ENCODE measurements at places on chromosomes 2 and 18.

GRCh38 chr18:27750923-27751322 lies 426.0 kb downstream of the CDH2 start:
- DNase-seq = no peak

DNA sequence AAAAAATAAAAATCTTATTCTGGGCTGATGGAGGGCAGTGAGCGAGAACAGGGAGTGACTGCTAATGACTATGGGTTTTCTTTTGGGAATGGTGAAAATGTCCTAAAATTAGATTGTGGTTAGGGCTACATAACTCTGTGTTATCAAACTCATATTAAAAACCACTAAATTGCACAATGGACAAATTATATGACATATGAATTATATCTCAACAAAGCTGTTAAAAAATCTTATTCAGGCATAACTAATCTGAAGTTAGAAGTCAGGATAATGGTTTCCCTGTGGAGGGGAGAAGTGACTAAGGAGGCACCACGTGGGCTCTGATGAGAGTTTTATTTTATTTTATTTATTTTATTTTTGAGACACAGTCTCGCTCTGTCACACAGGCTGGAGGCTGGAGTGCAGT lies 32.1 kb upstream of the DPP4 start:
- no peak for DNase-seq

GRCh38 chr2:237158194-237158593 lies 72.5 kb downstream of the COPS8 start:
- no peak for DNase-seq

GRCh38 chr18:22900558-22901238 lies 32.4 kb upstream of the RBBP8 start:
- no peak for DNase-seq

DNA sequence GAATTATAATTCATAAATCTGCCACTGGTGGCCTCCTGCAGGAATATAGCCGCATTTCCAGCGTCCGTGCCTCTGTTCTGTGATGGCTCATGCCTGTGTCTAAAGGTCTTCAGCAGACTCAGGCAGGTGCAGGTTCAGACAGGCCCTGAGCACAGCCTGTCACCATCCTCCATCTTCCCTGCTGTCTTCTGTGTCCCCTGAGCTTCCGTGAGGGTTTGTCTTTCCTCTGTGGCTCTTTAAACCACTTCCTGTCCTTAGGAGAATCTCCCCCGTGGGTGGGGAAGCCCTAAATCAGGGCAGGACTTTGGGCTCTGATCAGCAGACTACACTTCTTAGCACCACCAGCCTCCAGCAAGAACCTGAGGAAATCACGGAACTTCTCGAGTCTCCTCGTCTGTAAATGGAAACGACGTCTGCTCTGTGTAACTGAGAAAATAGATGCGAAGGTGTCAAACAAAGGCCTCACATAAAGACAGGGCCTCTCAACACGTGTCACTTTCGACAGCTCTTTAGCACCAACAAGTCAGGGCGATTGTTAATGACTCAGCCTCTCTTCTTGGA lies 24.1 kb upstream of the NFATC1 start:
- DNase-seq = no peak

GRCh38 chr18:26971409-26971808 lies 105.9 kb upstream of the AQP4 start:
- no peak for DNase-seq

DNA sequence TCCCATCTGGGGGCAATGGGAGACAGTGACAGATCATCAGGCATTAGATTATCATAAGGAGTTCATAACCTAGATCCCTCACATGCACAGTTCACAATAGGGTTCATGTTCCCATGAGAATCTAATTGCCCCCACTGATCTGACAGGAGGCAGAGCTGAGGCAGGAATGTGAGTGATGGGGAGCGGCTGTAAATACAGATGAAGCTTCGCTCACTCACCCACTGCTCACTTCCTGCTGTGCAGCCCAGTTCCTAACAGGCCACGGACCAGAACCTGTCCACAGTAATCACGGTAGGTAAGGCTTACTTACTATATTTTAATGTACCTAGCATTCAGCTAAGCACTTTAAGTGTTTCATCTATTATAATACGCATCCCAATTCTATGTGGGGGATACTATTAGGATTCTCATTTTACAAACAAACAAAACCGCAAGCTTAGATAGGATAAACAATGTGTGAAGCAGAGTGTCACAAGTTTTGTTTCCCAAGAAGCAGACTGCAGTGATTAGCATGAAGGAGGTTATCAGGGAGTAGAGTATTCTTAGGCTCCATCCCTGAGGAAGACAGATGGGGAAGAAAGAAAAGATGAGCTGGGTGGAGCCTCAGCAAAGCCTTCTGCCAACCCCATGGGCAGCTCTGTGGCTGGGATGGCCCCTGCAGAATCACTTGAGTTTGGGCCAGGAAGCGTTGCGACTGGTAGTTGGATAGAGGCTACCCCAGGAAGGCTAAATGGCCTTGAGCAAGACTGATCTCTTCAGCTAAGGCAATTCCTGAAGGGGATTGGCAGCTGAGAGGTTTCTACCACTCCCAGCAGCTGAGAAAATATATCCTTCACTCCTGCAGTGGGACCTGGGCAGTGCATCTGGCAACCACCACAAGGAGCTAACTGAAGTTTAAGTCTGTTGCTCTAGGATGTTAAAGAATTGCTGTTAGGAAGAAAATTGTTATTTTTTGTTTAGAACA lies 133.1 kb downstream of the MREG start:
- DNase-seq = no peak

- no peak for DNase-seq
Measured at GRCh38 chr2:48531141-48531648, 1.2 kb downstream of the STON1 start.

DNA sequence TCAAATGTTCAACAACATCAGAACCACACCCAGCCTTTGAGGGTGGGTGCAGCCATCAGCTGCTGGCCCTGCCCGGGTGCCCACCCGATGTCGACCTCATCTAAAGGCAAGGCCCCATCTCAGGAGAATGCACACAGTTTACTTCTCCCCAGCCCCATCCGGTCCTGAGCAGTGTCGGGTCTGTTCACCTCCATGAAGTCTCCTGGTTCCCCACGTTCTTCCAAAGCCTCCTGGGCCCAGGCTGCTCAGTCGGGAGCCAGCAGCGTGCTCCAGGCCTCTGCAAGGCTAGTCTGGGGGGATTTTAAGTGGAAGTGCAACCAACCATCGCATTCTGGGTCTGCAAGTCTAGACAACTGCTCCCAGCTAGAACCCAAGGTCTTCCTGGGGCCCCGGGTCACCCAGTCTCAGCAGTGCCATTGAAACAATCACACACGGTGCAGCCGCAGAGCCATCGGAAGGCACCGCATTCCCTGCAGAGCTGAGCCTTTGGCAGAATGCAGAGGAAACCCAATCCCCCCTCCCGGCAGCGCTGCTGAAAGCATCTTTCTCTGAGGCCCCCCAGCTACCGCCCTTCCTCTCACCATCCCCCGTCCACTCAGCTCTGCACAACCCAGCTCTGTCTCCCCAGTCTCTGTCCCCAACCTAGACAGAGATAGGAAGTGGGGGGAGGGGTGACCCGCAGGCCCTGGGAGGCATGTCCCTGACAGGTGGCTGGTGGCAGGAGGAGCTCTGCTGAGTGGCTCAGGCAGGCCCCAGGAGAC lies 8.5 kb downstream of the ESPNL start:
- DNase-seq = peak; percentile 54

DNA sequence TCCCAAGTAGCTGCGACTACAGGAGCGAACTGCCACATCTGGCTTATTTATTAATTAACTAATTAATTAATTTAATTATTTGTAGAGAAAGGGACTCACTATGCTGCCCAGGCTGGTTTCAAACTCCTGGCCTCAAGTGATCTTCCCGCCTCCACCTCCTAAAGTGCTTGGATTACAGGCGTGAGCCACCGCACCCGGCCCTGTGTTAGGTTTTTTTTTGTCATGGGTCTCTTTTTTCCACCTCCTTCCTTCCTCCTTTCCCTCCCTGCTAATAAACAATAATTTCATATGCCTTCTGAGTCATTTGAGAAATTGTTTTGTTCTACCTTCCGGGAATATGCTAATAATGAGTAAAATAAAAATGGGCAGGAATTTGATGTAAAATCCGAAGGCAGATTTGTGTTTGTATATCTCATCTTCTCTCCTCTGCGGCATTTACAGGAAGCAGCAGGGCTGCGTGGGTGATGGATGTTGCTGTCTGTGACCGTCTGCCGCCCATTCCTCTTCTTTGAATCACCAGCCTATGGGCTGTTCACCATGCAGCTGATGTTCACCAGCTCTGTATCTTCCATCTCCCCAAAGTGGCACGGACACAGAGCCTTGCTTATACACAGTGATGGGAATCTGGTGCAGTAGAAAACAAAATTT lies 89.9 kb downstream of the ACSL3 start:
- no peak for DNase-seq

DNA sequence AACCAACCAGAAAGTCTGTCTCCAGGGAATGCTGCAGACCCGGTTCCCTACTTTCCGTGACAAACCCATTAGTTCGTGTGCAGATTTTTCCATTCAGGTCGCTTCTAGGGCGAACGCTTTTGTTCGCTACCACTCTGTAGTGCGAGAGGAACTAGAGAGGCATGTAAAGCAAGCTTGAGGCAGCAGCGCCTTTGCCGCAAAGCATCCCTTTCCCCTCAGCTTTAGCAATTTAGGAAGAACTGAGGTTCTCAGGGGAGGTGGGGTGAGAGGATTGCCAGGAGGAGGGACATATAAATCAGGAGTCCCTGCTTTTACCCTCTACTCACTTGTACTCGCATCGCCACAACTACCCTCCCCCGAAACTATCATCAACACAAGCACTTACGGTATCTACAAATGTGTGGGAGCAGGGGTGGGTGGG lies 748 bp upstream of the ZNF804A start:
- peak; percentile 62 for DNase-seq

- DNase-seq = no peak
Measured at GRCh38 chr2:79090693-79091092, 2.9 kb upstream of the REG1B start.

DNA sequence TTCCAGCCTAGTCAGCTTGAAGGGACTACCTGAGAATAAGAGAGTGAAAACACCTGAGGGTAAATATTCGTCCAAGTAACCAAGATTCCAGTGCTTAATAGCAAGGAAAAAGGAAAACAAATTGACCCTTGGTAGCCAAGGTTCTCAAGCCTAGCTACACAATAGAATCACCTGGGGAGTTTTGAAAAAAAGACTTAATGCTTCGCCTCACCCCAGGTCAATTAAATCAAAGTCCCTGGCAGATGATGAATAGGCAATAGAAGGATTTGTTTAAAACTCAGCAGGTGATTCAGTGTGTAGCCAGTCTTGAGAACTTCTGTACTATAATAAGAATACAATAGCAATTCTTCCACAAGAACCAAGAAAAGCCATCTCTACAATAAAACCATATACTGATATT lies 500.2 kb downstream of the XIRP2 start:
- DNase-seq = no peak

DNA sequence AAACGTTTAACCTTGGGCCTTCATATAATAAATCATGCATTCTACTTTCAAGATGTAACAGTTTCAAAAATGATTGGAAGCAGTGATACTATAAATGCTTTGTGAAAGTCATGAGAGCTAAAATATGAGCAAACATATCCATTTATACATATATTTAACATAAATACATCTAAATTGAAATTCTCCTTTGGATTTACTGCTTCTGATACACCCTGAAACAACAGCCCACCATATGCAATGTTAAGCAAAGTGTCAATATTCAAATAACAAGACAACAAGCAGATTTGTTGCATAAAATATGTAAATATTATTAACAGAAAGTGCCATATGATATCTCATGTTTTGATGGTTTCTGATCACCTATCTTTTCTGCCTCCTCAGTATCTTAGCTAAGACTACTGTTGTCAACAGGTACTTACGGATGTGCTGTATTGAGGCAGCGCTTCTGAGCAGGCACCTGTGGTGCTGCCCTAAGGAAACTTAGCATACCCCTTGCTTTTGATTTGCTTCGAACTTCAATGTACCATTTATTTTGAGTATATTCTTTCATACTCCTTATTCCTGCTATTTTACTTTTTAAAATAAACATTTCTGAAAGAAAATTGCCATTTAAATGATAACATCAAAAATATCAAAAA lies 6.1 kb downstream of the FIGN start:
- DNase-seq = no peak

- no peak for DNase-seq
Measured at GRCh38 chr2:32626639-32627221, 1.1 kb upstream of the TTC27 start.

GRCh38 chr2:44342854-44343253 lies 18.4 kb downstream of the PREPL start:
- no peak for DNase-seq

GRCh38 chr2:119700866-119701265 lies 21.9 kb downstream of the TMEM177 start:
- no peak for DNase-seq

GRCh38 chr18:26459884-26460283 lies 88.5 kb downstream of the KCTD1 start:
- no peak for DNase-seq

- DNase-seq = no peak
Measured at GRCh38 chr2:23694058-23695045, 232.6 kb downstream of the ATAD2B start.

DNA sequence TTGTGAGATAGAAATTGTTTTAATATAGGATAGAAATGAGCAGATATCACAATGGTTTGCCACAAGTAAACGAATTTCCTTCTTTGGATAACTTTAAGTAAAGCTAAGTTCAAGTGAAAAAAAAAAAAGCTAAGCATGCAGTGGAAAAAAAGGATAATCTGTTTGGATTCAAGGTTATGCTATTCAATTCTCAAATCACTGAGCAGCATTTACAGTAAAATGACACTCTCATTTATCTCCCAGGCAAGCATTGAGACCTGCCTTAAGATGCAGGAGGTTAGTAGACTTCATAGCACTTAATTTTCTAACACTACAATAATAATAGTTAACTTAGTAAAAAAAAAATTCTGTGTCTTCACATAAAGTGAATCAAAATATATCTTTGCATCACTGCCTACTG lies 351.3 kb downstream of the NRXN1 start:
- no peak for DNase-seq

GRCh38 chr2:121214296-121214695 lies 70.7 kb downstream of the TFCP2L1 start:
- DNase-seq = no peak

GRCh38 chr18:60130284-60130683 lies 230.5 kb downstream of the PMAIP1 start:
- no peak for DNase-seq

- no peak for DNase-seq
Measured at GRCh38 chr2:55093381-55093780, 43.1 kb upstream of the RTN4 start.

Measured in ecto neural progenitor cell (in vitro differentiated cells).